ENCODE measurements at places on chromosomes 11 and 22. TPM values are rescaled to one million over a fixed set of nuclear protein-coding genes. Genes with fewer than 3 reads are reported as not detected.

Gene AAMDC
- total RNA-seq, result 1.4 TPM

Gene NRIP3
- total RNA-seq, result 5.3 TPM

Gene APOA4
- not detected for total RNA-seq

Gene CFAP300
- total RNA-seq, result not detected

Gene DSCAML1
- 0.02 TPM for total RNA-seq

Gene AMBRA1
- 27.7 TPM for total RNA-seq

Gene SMC1B
- 0.59 TPM for total RNA-seq

Gene SCARF2
- 0.33 TPM for total RNA-seq

Gene BCO2
- 1.1 TPM for total RNA-seq

Gene PACSIN3
- total RNA-seq, result 14.3 TPM

Gene GLYAT
- not detected for total RNA-seq

Gene CCDC188
- total RNA-seq, result 0.14 TPM

Gene TM7SF2
- total RNA-seq, result 28.2 TPM

Gene BTBD18
- total RNA-seq, result not detected

Gene PITPNM1
- total RNA-seq, result 126 TPM

Gene RGL4
- total RNA-seq, result 6.9 TPM

- DNase-seq, result peak; percentile 84
Observed at GRCh38 chr22:31496735-31497146, 405 bp downstream of the SFI1 start.

GRCh38 chr11:65625628-65626342 is 10.2 kb downstream of the PCNX3 start:
- peak; percentile 85 for DNase-seq

DNA sequence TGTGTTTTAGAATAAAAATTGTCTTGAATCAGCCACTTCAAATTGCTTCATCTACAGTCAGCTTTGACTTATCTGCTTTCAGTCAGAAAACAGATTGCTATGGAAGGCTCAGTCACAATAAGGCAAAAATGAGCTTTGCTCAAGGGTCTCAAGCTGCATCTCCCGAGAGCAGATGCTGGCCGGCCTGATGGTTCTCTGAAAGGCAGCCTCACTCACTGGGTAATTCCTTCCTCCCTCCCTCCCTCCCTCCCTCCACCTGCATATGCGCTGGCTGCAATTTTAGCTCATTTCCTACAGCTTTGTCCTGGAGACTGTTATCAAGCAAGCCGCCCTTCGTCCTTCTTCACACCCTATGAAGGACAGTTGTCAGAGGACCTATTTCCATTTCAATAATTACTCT is 1.6 kb upstream of the IZUMO1R start:
- no peak for DNase-seq

DNA sequence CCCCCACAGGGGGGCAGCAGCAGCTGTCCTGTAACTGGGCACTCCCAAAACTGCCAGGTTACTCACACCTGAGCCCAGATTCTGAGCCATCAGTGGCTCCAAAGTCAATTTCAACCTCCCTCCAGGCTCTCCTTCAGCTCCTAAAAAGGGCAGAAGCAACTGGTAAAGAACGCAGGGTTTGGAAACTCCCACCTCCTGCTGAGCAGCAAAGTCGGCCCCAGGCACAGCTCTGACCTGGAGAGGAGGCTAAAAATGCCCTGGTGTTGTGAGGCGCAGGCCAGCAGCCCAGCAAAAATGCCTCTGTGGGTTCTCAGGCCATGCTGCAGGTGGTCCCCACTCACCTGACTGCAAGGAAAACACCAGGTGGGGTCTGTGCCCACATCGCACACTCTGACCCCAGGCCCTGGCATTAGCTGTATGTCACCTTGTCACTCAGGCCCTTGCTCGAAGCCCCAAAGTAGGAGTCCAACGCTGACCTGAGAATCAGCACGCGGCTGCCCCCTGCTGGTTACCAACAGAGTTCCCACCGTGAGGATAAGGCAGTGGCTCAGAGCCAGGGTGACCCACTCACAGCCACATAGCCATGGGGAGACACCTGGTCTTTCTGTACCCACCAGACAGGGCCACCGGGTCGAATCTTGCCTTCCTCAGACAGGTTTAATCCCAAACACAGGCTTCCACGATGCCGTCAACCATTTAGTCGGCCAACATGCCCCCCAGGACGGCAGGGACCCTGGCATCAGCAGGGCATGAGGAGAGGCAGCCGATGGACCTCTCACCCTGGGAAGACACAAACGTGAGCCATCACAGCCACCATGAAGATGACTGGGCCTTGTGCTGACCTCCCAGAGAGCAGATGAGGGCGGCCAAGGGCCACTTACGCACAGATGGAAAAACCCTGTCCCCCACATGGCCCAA is 11.1 kb downstream of the POLR3H start:
- peak; percentile 91 for DNase-seq

GRCh38 chr11:73344191-73344607 is 32.0 kb upstream of the RELT start:
- DNase-seq, result no peak

DNA sequence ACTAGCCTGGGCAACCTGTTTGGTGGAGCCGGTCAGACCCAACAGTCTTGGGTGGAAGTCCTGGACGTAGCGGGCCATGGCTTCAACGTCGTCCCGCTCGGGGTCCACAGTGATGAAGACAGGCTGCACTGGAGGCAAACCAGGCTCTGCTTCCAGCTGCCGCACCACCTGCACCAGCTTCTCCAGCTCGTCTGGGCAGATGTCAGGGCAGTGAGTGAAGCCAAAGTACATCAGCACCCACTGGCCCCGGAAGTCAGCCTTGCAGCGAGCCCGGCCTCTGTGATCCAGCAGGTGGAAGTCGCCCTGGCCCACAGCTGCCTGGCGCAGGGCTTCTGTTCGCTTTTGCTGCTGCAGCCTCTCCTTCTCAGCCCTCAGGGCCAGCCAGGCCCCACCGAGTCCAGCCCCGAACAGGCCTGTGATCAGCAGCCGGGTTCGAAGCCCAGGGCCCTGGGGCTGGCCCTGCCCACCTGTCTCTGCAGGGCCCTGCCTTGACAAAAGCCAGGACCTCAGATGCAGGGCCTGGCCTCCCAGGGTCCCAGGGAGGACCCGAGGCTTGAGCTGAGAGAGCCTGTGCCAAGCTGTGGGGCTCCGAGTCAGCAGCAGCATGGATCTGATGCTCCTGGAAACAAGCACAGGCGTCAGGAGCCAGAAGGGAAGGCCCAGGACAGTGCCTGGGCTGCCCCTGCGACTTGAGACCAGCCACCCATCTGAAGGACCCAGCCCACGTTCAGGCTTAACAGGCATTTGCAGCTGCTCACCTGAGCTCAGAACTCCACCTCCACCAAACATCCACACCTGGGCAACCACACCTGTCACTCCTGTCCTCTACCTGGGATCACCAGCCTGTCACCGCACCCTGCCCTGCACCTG is 1.4 kb downstream of the SCO2 start:
- peak; percentile 66 for DNase-seq

- peak; percentile 70 for DNase-seq
Observed at GRCh38 chr11:843086-843734, 558 bp downstream of the TSPAN4 start.

GRCh38 chr11:120867531-120867930 is 156.4 kb upstream of the TBCEL start:
- DNase-seq, result no peak

- DNase-seq, result no peak
Observed at GRCh38 chr11:116519499-116519898, 253.3 kb downstream of the BUD13 start.

DNA sequence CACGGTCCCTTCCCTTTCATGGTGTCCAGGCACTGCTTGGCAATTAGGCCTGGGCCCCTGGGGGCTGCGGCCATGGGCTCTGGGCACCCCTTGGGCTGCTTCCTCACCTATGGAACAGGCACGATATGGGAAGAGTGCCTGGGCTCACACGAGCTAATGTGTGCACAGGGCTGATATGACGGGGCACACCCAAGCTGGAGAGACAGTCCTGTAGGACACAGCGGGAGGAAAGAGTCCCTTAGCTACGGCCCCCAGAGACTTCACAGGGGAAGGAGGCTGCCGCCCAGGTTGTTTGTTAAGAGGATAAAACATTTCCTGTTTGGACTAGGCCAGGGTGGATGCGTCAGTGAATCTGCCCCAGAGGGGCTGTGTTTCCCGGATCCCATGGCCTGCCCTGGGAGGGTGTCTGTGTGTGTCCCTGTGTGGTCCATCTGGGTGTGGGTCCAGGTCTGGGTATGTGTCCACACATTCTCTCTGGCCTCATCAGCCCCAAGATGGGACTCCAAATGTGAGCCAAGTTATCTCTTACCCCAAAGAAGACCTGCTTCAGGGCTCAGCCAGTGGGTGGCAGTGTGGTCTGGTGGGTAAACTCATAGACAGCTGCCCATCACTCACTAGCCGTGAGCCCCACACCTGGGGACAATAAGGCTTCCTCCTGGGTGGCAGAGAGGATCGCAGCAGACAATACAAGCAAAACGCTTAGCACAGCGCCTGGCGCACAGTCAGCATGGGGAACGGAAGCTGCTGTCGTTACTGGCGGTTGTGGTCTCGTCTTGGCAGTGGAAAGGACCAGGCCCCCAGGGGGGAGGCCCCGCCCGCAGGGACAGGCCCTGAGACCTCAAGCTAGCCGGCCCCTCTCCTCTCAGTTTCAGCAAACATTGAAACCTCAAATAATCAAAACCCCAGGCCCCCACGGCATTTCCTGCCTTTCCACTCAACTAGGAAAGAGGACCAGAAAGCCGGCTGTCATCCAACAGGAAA is 3.2 kb upstream of the EMID1 start:
- DNase-seq, result peak; percentile 82

- DNase-seq, result no peak
Observed at GRCh38 chr11:122598971-122599370, 56.6 kb upstream of the UBASH3B start.

- DNase-seq, result no peak
Observed at GRCh38 chr22:42904050-42904449, 47.0 kb upstream of the ARFGAP3 start.

GRCh38 chr11:60994541-60995080 is 23.1 kb downstream of the CD6 start:
- DNase-seq, result peak; percentile 76

GRCh38 chr11:33321422-33321821 is 64.2 kb downstream of the HIPK3 start:
- no peak for DNase-seq

DNA sequence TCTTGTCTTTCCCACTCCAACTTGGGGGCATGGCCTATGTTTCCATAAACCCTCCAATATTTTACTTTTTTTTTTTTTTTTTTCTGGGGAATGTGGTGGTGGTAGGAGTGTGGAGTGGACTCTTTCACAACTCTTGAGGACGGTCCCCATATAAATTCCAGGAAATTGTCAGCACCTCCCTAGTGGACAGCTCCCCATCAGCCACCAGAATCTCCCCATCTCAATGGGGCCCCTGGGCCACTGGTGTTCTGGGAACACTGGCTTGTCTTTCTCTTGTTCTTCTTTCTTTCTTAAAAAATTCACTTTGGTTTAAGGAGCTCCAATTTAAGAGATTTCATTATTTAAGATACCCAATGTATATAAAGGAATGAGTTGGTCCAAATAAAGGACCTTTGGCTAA is 74.1 kb downstream of the ADM start:
- DNase-seq, result no peak

- no peak for DNase-seq
Observed at GRCh38 chr11:70212227-70212811, 9.2 kb downstream of the FADD start.

GRCh38 chr22:25966448-25966913 is 202.8 kb upstream of the SEZ6L start:
- peak; percentile 73 for DNase-seq

DNA sequence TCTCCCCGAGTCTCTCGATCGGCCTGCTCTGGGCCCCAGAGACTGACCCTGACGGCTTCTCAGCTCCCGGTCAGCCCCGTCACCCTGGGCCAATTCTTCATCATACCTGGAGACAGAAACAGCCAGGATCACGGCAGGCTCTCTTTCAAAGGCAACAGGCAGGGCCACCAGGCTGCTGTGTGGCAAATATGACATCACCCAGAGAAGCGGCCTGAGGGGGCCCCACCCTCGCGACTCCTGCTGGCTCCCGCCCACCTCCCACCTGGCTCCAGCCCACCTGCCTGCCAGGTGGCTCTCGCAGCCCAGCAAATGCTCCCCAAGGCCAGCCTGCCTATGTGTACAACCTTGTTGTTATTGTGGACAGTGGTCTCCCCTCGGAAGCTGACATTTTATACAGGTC is 24.9 kb upstream of the PACSIN2 start:
- DNase-seq, result no peak

DNA sequence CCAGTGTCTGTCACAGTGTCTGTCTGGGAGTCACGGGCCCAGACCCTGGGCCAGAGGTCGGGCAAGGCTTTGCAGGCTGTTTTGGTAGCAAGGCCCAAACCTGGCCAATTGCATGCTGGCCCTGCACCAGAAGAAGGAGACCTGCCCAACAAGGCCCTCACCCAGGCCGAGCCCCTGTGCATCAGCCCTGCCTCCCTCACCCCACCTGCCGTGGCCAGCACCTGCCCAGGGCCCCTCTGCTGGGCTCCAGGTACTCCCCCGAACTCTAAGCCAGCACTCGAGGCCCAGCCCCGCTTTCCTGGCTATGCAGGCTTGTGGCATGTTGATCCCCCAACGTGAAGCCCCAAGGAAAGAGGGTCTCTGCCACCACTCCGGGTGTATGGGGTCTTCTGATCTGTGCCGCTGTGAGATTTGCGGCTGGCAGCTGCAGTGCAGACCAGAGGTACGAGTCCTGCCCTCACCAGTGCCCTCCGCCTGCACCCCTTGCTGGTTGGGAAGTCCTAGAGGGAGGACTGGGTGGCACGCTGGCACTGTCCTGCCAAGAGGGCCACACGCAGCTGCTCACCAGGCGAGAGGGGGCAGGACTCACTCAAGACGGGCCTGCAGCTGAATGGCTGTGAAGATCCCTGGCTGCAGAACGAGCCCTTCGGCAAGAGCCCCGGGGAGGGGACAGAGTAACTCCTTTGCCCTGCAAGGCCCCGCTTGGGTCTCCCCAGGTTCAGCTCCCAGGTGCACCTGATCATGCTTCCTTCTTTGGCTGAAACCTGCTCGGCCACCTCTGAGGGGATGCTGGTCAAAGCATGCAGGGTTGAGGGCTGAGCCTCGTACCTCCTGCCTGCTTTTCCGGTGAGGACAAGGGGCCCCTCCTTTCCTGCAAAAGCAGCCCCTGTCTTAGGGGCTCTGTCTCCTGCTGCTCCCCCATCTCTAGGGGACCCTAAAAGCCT is 6.7 kb upstream of the SEPTIN5 start:
- DNase-seq, result no peak

DNA sequence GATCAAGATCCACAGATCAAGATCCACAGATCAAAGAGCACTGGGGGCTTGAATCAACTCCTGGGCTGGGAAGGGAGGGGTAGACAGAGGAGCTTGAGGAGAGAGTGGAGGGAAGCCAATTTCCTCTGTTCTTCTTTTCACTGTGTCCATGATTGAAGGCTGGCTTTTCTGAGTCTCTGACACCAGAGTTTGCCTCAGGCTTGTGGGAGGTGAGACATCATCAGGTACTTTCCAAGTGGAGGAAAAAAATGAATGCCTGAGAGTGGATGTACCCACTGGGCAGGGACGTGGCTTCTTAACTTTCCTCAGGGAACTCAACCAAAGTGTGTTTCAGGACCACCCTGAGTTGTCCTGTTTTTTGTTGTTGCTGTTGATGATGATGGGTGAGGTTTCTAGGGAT is 11.0 kb upstream of the HEPHL1 start:
- no peak for DNase-seq

DNA sequence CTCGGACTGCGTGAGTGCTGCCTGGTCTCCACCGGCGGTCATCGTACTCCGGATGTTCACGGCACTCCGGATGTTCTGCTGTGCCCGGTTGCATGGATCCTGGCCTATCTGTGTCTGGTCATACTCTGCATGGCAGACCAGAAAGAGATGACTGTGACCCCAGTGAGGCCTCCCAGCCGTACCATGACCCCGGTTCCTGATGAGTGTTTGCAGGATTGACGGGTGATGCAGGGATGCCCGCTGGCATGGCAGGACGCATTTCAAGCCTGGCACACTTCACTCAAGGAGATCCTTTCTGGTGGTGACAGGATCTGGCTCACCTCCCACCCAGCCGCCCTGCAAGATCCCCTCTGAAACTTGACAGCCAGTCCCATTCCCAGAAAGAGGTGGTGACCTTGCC is 6.3 kb downstream of the GLB1L2 start:
- DNase-seq, result no peak

Measured in activated CD4-positive, alpha-beta T cell treated with anti-CD3 and anti-CD28 coated beads, Interleukin-2, amount 10 ng/mL, durations not matched to agents 24 days and 14 days (primary cell).